ENCODE measurements at places on chromosomes 16 and 17. TPM values are rescaled to one million over a fixed set of nuclear protein-coding genes. Genes with fewer than 3 reads are reported as not detected.

GRCh38 chr17:7440113-7440833 is 961 bp downstream of the FGF11 start:
- DNase-seq = no peak

GRCh38 chr17:36135465-36135864 is 31.8 kb downstream of the CCL4 start:
- DNase-seq = no peak

- DNase-seq = no peak
These were observed 68.9 kb upstream of the KCNJ16 start for GRCh38 chr17:70006159-70006558.

DNA sequence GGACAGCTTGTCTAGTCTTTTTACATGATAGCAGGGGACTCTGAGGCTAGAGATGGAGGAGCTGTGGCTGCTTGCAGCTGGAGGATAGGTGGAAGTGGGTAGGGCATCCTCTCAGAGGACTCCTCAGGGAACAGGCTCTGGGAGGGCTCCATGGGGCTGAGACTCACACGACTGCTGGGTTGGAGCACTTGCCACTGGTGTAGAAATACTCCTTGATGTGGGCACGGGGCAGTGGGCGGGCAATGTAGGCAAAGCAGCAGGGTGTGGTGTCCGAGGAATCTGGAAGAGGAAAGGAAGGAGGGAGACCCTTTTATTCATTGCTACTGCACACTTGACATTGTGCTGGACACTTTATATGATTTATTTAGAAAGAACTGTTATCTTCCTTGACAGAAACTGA is 1.8 kb downstream of the CCL5 start:
- DNase-seq = no peak

DNA sequence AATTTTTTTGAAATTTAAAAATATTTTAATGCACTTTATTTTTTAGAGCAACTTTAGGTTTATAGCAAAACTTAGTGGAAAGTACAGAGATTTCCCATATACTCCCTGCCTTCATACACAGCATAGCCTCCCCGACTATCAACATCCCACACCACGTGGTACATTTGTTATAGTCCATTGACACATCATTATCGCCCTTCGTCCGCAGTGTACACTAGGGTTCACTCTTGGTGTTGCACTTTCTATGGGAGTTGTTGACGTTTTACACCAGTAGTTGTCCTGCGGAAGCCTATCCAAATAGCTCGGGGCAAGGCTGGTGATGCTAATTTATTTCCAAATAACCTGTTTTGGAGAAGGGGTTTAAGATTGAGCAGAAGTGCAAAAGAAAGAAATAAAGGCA is 52.6 kb downstream of the MYH3 start:
- no peak for DNase-seq

- DNase-seq = no peak
These were observed 6.2 kb downstream of the ATP6V0D1 start for GRCh38 chr16:67474551-67475455.

DNA sequence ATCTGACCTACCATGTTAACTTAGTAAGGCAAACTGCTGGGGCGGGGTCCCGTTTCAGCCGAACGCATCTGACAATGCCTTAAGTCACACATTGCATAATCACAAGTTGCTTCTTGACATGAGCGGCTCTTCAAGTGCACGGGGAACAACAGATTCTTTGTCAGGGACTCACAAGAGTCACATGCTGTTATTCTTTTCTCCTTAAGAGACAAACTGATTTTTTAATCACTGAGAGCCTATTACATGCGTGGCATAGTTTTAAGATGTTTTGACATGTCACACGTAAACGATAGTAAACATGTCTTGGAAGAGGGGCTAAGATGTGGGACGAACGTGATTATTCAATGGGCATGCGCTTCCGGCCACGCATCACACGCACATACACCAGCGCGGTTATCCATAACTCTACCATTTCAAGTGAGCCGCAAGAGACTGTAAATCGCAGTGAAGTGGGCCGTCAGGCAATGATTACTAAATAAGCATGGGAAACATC is 63.4 kb downstream of the ADCY9 start:
- DNase-seq = no peak

- DNase-seq = no peak
These were observed 22.1 kb upstream of the NAT9 start for GRCh38 chr17:74798239-74798707.

DNA sequence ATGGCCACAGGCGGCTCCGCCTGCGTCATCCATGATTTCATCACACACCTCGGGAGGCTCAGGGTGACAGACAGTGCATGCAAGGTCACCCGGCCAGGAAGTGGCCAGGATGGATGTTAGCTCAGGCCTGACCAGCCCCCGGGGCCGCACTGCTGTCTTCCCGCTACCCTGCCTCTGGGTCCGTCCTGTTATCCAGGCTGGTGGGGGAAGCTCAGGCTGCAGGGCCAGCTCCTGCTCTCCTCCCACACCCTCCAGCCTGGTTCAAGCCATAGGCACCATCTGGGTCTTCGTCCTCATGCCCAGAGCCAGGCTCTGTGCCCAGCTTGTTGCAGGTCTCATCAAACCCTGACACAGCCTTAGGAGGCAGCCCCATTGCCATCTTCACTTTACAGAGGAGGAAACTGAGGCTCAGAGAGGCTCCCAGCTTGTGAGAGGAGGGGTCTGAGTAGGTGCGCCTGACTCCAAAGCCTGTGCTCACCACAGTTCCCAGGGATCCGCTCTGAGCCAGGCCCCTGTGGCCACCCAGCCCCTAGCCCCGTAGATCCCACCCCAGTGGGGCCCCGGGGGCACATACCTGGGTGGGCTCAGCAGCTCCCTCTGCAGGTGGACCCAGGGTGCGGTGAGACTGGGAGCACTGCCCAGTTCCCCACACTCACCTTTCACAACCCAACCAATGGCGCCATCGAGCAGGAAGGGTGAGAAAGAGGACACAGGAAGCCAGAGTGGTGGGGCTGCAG is 412 bp upstream of the ADGRG3 start:
- DNase-seq = no peak

Gene RND2
- total RNA-seq = 0.28 TPM

Gene SCIMP
- total RNA-seq = 0.31 TPM

Gene TPSAB1
- total RNA-seq = 0.22 TPM

Gene ARMC5
- total RNA-seq = 8.5 TPM

Gene TMEM204
- total RNA-seq = 22.1 TPM

Gene DHRS7C
- total RNA-seq = not detected

Measured in CD4-positive, alpha-beta T cell (primary cell).